ENCODE measurements at places on chromosomes 13 and 19.
A peak's percentile ranks its signal among the peaks of the same experiment; 100 is the strongest.

DNA sequence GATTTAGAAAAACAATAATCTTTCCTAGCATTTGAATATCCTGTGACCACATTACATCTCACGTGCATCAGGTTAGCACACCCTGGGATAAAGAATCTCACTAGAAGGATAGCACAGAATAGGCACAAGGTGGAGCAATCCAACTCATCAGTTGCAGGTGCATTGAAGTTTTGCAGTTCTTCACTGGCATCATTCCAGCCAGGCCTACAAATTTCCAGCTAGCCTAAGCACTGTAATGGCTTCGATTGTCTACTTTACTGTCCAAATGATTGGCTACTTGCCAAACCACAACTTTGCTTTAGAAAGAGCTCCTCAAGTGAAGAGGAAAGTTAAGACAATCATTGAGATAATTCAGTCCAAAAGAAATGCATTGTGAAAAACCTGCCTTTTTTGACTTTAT is 89.5 kb downstream of the SPRY2 start:
- no peak for DNase-seq

GRCh38 chr13:52975161-52975560 is 53.5 kb upstream of the OLFM4 start:
- DNase-seq: no peak

- no peak for DNase-seq
These were observed 1.6 kb downstream of the OXGR1 start for GRCh38 chr13:96992633-96993032.

GRCh38 chr19:16001481-16002312 is 52.9 kb downstream of the OR10H4 start:
- peak; percentile 20 for DNase-seq

DNA sequence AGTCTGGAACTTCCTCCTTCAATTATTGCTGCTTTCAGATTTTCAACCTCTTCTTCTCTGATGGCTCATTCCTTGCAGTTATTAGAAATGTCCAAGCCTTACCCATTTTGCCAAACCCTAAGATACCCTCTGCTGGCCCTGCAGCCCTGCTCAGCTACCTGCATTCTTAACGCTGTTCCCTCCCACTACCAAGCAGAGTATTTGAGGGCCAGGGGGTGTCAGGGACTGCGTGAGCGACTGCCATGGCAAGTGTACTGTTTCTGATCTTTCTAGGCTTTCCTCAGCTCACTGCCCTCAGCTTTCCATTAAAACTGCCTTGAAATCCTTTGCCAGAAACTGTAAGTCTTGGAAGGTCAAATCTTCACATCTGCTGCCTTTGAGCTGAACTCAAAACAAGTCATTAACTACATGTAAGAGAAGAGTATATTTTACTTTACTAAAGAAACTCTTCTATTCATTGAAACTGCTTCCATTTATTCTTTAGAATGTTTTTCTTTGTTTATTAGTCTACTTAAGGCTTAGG is 41.0 kb downstream of the HS6ST3 start:
- DNase-seq: no peak

- no peak for DNase-seq
These were observed 39.3 kb downstream of the MBNL2 start for GRCh38 chr13:97261254-97262005.

GRCh38 chr13:112374271-112374670 is 1.9 kb upstream of the SPACA7 start:
- DNase-seq: no peak

GRCh38 chr19:47353307-47353712 is 4.2 kb downstream of the DHX34 start:
- no peak for DNase-seq

DNA sequence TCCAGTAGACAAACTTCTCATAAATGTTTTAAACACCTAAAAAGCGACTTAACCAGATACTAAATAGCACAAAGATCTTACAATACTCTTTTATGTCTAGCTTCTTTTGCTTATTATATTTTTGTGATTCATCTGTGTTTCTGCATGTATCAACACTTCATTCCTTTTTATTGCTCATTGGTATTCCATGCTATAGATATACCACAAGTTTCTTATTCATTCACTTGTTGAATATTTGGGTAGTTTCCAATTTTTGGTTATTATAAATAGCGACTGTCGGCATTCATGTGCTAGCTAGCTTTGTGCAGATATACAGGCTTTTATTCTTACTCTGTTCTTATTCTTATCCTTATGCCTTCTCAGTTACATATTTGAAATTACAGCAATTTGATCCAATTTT is 50.0 kb upstream of the RGCC start:
- DNase-seq: no peak

DNA sequence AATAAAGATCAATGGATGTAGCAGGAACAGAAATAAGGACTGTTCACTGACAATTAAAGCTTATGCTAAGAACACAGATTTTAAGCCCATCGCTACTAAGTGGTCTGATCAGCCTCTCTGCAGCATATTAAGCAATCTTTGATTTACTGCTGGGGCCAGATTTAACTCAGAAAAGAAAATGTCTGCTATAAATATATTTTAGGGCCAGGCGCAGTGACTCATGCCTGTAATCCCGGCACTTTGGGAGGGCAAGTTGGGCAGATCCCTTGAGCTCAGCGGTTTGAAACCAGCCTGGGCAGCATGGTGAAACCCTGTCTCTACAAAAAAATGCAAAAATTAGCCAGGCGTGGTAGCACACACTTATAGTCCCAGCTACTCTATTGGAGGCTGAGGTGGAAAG is 43.0 kb downstream of the METTL21C start:
- DNase-seq: no peak

- no peak for DNase-seq
These were observed 4.3 kb downstream of the RRAS start for GRCh38 chr19:49635530-49636232.

DNA sequence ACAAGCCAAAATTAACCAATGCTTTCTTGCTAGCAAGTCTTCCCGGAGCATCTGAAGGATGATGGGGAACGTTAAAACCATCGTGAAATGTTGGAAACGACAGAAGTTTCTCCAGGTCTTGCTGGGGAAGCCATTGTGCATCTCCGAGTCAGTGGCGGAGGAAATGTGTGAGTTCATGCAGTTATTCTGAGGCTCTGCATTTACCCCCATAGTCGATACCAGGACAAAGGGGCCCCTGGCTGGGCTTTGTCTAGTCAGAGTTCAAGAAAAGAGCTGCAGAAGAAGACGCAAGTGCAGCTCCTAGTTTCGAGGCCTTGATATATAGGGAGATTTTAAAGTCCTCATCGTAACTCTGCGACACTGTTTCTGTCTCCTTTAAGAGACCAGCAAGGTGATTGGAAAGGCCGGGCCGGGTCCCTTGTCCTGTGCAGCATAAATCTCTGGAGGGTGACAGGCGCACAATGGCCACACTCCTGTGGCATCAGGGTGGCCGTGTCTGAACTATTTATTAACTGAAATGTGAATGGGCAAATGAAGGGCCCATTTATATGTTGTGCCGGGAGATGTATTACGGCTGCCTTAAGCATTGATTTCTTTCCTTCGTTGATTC is 172.0 kb downstream of the TEX29 start:
- no peak for DNase-seq

DNA sequence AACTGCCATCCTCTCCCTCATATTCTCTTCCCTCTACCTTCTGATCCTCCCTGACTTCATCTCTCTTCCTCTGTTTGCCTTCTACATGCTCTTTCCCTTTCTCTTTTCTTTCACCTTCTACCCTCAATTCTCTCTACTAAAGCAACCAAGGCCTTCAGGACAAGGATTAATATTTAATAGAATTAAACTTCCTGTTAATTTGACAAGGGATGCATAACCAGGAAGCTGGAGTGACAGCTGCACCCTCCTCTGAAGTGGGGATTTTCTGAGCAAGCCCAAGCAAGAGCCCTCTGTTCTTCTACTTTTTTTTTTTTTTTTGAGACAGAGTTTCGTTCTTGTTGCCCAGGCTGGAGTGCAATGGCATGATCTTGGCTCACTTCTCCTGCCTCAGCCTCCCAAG is 63.4 kb upstream of the MED4 start:
- DNase-seq: no peak

DNA sequence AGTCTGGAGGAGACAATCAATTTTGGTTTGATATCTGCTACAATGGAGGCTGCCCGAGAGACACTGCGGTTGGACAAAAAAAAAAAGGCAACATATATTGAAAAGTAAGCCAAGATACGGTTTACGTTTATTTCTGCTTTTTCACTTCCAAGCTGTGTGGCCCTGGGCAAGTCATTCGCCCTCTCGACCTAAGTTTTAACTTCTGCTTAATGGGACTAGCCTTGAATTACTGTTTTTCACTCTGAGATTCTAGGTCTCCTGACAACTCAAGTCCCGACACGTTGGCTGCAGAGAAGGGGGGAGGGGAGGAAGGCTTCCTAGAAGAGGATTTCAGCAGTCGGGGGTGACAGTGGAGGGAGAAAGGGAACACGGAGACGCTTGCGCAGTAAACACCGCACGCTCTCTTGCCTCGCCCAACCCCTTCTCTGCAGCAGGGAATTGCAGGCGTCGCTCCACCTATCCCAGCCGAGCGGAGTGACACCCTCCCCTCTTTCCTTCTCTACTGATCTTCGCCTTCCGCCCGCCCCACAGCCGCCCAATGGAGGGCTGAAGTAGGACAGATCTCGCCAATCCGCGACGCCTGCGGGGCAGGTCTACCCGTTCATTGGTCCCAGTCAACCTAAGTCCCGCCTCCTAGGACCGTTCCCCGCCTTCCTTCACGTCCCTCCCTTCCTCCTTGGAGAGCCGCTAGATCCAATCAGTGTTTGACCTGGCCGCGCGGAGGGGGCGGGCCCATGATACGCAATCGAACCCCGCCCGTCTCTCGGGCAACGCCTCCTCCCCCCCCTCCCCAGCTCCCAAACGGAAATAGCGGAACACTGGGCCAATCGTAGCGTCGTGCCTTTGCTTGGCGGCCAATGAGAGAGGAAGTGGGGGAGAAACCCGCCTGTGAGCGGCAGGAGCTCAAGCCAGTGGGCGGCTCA is 533 bp upstream of the AP2A1 start:
- peak; percentile 98 for DNase-seq

- DNase-seq: no peak
These were observed 33.3 kb upstream of the OLFM2 start for GRCh38 chr19:9969688-9969975.

DNA sequence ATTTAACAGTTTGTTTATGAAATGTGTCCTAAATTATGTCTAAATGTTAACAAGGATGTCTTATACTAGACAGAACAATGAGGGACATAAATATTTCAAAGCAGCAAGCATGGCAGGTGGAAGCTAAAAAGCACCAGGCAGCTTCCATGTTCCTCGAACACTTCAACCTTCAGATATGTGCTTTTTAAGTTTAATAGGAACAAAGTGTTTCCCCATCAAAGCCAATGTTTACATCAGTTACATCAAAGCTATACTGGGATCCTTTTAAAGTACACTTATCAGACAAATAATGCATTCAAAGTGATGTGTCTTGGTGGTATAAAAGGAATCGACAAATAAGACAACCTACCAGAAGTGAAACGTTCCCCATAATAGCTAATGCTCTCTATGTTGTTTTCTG is 2841.1 kb upstream of the PCDH20 start:
- no peak for DNase-seq

GRCh38 chr19:40272261-40272660 is 12.9 kb downstream of the AKT2 start:
- DNase-seq: no peak

DNA sequence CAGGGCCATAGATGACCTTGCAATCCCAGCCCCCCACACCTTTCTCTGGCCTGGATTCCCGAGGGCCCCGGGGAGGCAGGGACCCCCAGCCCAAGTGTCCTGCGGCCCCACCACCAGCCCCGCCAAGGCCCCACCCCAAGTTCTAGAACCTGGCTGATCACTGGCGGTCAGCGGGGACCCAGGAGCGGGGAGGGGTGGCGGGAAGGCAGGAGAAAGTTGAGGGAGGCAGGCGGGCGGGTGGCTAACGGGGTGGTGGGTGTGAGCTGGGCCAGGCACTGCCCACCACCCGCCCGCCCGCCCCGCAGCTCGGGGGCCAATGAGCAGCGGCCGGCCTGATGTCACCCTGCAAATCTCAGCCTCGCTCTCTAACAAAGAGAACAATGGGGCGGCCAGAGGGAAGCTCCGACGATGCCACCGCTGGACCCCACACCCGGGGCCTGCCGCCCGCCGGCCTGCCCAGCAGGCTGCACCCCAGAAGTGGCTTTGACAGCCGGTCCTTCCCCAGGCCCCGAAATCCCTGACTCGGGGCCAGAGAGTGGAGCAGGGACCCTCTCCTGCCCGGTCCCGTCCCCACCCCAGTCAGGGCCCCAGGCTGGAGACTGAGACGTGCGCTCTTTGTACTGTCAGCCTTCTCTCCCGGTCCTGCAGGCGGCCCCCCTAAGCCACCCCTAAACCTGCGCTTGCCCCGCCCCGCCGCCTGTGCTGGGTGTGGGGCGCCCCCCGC is 1.6 kb downstream of the MEX3D start:
- DNase-seq: no peak

- DNase-seq: no peak
These were observed 47.7 kb upstream of the ATP12A start for GRCh38 chr13:24632382-24633121.

DNA sequence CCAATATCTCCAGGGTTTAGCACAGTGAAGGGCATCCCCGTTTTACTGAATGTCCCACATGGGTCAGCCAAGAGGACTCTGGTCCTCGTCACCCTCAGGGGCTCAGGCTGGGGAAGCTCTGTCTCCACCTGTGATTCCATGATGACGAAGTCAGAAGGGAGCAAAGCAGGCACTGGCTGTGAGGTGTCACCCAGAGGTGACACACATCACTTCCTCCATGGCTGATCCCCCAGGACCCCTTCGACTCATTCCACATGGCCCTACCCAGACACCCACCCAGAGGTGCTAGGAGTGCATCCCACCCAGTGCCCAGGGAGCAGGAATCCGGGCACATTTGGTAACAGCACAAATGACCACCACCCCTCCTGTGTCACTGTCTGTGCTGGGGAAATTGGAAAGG is 145.2 kb upstream of the VSTM2B start:
- no peak for DNase-seq

DNA sequence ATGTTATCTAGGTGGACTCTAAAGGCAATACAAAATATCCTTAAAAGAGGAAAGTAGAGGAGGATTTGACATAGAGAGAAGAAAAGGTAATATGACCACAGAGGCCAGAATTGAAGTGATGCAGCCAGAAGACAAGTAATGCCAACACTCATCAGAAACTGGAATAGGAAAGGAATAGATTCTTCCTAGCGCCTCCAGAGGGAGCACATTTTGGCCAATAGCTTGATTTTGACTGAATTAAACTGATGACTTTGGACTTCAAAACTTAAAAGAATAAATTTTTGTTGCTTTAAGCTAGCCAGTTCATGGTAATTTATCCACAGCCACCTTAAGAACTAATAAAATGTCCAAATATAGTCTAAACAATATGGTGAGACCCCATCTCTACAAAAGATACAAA is 1921.9 kb downstream of the OLFM4 start:
- no peak for DNase-seq

DNA sequence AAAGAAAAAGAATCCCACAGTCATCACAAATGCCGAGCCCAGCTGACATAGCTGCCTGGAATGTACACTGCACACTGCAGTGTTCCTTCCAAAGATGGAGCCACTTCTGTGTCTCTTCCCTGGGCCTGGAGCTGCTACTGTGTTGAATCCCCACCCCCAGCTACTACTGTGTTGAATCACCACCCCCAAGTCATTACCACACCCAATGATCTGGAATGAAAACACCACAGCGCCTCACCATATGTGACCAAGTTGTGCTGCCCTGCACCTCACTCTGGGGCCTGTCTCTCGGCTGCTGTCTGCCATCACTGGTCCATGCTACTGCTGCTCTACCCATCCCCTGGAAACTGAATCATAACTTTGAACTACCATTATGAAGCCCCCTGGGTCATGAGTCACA is 861.2 kb downstream of the UQCRFS1 start:
- no peak for DNase-seq
